ENCODE measurements at places on chromosomes 1 and 21. TPM values are rescaled to one million over a fixed set of nuclear protein-coding genes. Genes with fewer than 3 reads are reported as not detected.

Gene CASQ1
- total RNA-seq: not detected

Gene AJAP1
- total RNA-seq: not detected

Gene NHLH1
- total RNA-seq: 0.18 TPM

Gene KLHL12
- total RNA-seq: 37.8 TPM

Gene KRTAP19-3
- not detected for total RNA-seq

Gene RUNX3
- total RNA-seq: 0.10 TPM

Gene SPATA45
- not detected for total RNA-seq

Gene BSND
- not detected for total RNA-seq

Gene RGS13
- not detected for total RNA-seq

Gene DONSON
- 21.9 TPM for total RNA-seq

Gene MTHFR
- total RNA-seq: 37.4 TPM

Gene CLDN17
- total RNA-seq: not detected

GRCh38 chr21:35520856-35521255, 471.8 kb upstream of the RUNX1 start:
- H3K4me3 ChIP-seq: no peak overlapping the region
- no peaks in the 10 kb centered on the region for H3K36me3 ChIP-seq
- no peaks in the 10 kb centered on the region for H3K27me3 ChIP-seq
- no peak overlapping the region for H3K27ac ChIP-seq
- H3K4me1 ChIP-seq: no peaks in the 10 kb centered on the region

- no peaks in the 10 kb centered on the region for H3K4me1 ChIP-seq
- no peak overlapping the region for H3K4me3 ChIP-seq
- H3K36me3 ChIP-seq: no peaks in the 10 kb centered on the region
These were observed 80.1 kb downstream of the ZNF326 start for GRCh38 chr1:90074970-90075391.

DNA sequence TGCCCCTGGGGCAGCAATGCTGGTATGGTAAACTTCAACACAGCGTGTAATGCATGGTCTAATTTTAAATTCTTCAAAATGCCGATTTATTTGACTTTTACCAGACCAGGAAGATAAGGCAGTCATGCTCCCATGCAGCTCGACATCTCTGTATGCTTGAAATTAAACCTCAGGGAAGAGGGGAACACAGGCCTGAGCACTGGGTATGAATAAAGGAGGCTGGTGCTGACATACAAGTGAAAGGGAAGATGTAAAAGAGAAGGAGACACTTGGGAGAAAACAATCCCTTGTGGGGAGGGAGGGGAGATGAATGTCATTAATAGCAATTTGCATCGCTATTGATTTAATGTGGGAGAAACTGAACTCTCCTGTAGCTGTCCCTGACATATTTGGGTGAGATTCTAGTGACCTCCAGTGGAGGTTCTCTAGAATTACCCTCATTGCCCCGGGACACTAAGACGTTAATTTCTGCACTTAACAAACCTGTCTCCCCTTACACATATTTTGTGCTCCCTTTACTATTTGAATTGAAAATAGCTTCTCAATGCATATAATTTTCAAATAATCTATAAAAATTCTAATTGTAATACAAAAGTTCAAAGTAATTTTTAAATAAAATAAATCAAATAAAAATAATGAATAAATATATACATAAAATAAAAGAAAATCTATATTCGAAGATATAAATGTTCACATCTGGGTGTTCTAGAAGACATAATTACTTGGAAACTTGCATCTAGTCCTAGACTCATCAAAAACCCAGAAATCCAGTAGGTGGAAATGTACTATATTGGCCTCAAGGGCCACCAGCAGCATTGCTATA, 283.1 kb downstream of the LMX1A start:
- no peaks in the 10 kb centered on the region for H3K27me3 ChIP-seq
- H3K4me3 ChIP-seq: no peak overlapping the region
- no peak overlapping the region for H3K27ac ChIP-seq
- H3K36me3 ChIP-seq: no peaks in the 10 kb centered on the region
- no peaks in the 10 kb centered on the region for H3K4me1 ChIP-seq

- DNase-seq: no peak
- H3K36me3 ChIP-seq: no peaks in the 10 kb centered on the region
- H3K27ac ChIP-seq: no peak overlapping the region
- H3K4me1 ChIP-seq: no peaks in the 10 kb centered on the region
- no peaks in the 10 kb centered on the region for H3K27me3 ChIP-seq
These were observed 6.9 kb upstream of the PRSS38 start for GRCh38 chr1:227808566-227808965.

DNA sequence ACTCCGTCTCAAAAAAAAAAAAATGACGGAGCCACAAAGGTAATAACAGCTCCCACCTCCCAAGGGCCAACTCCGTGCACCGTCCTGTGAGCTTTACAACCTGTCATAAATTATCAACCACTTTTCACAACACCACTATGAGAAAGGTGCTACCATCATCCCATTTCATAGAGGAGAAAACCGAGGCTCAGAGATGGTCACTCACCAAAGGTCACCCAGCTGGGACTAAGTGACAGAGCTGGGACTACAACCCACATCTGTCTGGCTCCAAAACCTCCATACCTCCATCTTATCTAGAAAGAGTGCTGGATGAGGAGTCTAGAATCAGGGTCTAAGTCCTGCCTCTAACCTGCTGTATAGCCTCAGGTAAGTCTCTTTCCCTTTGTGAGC, 43.6 kb upstream of the ECE1 start:
- no peak overlapping the region for H3K4me3 ChIP-seq
- no peaks in the 10 kb centered on the region for H3K36me3 ChIP-seq
- H3K27ac ChIP-seq: peak overlapping the region; percentile 96
- H3K27me3 ChIP-seq: no peaks in the 10 kb centered on the region

DNA sequence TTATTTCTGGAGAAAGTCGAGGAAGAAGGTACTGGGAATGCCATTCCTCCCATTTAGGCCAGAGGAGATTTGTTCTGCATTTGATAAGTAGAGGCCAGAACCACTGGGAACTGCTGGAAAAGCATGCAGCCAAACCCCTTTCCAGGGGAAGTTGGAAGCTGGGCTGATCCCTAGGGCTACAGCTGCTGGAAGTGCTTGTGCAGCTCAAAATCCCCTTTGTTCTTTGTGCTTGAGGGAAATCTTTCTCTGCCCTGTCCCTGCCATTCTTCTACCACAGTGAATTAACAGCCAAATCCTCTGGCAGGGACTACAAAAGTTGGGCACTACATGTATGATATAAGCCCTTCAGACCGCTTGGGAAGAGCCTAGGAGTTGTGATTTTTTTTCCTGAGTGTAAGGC, 734.1 kb downstream of the LRRIQ3 start:
- H3K36me3 ChIP-seq: no peaks in the 10 kb centered on the region
- H3K27ac ChIP-seq: no peak overlapping the region
- no peaks in the 10 kb centered on the region for H3K27me3 ChIP-seq
- no peak for DNase-seq

GRCh38 chr1:109997204-109997866, 12.8 kb downstream of the AHCYL1 start:
- DNase-seq: no peak
- H3K27me3 ChIP-seq: no peaks in the 10 kb centered on the region

DNA sequence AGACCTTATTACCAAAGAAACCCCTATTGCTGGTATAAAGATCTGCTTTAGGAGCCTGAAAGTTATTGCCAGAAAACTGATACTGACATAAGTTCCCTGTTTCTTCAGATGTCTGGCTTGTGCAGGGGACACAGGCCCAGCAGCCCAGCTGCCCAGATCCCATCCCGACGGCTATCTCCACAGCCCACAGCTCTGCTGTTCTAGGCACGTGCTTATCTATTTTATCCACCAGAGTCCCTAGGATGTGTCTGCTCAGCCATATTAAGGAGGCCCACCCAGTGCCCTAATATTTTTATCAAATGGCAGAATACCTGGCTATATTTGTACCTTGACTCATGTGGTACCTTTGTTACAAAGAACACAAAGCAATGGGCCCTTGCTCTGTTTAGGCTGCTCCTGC, 58.9 kb downstream of the DDX20 start:
- H3K36me3 ChIP-seq: no peaks in the 10 kb centered on the region
- no peak overlapping the region for H3K27ac ChIP-seq

- no peaks in the 10 kb centered on the region for H3K27me3 ChIP-seq
- peak; percentile 85 for DNase-seq
- H3K4me1 ChIP-seq: peaks cover 3% of the 10 kb centered on the region
- H3K27ac ChIP-seq: peak overlapping the region; percentile 73
- H3K36me3 ChIP-seq: no peaks in the 10 kb centered on the region
These were observed 37.9 kb upstream of the BTG2 start for GRCh38 chr1:203267347-203267846.

DNA sequence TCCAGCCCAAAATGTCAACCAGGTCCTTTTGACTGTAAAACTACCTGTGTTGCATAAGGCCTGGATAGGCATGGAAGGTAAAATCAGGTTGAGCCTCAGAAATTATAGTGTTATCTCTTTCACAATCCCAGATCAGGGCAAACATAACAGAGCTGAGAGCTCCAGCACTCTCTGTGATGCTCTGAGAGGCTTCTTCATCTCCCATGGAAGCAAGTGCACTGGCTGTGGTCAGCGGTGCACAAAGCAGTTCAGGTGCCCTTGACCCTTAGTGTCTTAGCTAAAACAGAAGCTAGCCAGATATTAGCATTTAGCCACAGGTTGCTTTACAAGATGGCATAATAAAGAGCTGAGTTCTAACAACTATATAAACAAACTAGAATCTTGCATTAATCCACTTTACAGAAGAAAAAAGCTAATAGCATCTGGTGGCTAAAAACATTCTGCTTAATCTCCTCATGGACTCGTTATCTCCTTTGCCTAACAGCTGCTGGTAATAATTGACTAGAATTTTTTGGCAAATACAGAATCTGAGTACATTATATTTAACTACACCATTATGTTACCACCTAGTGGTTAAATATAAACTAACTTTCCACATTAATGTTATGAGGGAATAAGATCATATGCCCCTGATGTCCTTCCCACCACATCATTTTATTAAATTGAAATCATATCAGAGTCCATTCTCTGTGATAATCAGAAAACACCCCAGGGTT, 25.6 kb upstream of the POGK start:
- no peaks in the 10 kb centered on the region for H3K4me1 ChIP-seq
- no peak overlapping the region for H3K27ac ChIP-seq
- no peak overlapping the region for H3K4me3 ChIP-seq
- no peaks in the 10 kb centered on the region for H3K36me3 ChIP-seq
- no peak for DNase-seq

DNA sequence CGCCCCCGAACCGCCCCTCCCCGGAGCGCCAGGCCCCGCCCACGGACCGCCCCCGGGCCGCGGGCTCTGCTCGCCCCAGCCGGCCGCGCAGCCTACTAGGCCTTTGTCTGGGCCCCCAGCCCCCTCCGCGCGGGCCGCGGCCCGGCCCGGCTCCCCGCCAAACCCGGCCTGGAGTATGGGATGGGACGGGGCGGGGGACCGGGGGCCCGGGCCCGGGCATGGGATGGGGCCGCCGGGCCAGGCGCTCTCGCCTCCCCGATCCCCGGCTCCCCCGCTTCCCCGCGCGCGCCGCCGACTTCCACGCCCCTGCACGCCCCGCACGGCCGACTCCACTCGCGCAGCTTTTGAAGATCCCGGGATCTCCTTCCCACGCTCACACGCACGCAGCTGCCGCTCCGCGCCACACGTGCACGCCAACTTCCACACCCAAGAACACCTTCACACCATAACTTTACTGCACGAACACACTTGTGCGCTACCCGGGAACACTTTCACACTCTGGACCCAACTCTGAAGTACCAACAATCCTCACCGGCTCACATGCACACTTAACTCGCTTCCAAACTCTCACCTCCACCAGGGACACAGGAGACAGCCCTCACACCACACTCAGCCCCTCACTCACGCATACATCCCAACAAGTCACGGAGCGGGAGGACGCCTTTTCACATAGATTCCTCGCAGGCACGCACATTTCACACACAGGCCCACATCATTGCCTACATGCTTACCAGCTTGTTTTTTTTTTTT, 437 bp upstream of the HSPG2 start:
- no peaks in the 10 kb centered on the region for H3K27me3 ChIP-seq
- H3K4me1 ChIP-seq: peaks cover 64% of the 10 kb centered on the region
- no peaks in the 10 kb centered on the region for H3K36me3 ChIP-seq

- H3K27me3 ChIP-seq: peaks cover 10% of the 10 kb centered on the region
- 0 out of 2 replicates have a peak overlapping the region, but pooled peaks have one; percentile 19 for H3K4me3 ChIP-seq
- H3K27ac ChIP-seq: no peak overlapping the region
- peaks cover 2% of the 10 kb centered on the region for H3K4me1 ChIP-seq
- no peak for DNase-seq
These were observed 1.2 kb downstream of the VAV3 start for GRCh38 chr1:107963601-107964335.

GRCh38 chr1:245690156-245690690, 535.4 kb downstream of the KIF26B start:
- H3K4me3 ChIP-seq: no peak overlapping the region
- H3K36me3 ChIP-seq: no peaks in the 10 kb centered on the region
- no peak overlapping the region for H3K27ac ChIP-seq
- no peaks in the 10 kb centered on the region for H3K27me3 ChIP-seq

- H3K4me3 ChIP-seq: no peak overlapping the region
- DNase-seq: no peak
- no peaks in the 10 kb centered on the region for H3K27me3 ChIP-seq
- H3K27ac ChIP-seq: no peak overlapping the region
- H3K4me1 ChIP-seq: no peaks in the 10 kb centered on the region
- no peaks in the 10 kb centered on the region for H3K36me3 ChIP-seq
These were observed 129.4 kb upstream of the EDN2 start for GRCh38 chr1:41613689-41614574.

DNA sequence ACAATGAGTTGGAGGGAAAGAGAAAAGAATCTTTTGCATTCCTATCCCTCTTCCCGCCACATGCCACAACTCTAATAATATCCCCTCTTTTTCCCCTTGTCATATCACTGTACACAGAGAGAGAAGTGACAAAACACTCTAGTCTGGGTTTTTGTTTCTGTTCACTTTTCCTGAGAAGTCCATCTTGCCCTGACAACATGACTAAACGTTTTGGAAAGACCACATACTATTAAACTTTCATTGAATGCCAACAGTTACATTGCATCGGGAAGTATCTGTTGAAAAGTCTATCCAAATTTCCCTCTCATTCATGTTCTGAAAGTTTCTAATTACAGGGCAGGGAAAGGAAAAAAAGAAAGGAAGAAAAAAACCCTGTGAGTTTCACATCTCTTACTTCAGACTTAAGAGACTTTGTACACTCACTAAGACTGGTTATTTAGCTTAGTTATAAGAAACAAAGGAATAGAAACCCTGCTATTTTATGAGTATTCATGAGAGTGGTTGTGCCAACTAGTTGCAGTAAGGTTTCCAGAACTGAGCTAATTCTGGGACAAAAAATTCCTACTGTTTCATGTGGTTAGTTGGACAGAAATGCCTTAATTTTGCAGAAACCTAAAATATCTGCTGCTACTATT, 16.9 kb downstream of the PLA2G4A start:
- H3K27ac ChIP-seq: no peak overlapping the region
- no peak for DNase-seq

DNA sequence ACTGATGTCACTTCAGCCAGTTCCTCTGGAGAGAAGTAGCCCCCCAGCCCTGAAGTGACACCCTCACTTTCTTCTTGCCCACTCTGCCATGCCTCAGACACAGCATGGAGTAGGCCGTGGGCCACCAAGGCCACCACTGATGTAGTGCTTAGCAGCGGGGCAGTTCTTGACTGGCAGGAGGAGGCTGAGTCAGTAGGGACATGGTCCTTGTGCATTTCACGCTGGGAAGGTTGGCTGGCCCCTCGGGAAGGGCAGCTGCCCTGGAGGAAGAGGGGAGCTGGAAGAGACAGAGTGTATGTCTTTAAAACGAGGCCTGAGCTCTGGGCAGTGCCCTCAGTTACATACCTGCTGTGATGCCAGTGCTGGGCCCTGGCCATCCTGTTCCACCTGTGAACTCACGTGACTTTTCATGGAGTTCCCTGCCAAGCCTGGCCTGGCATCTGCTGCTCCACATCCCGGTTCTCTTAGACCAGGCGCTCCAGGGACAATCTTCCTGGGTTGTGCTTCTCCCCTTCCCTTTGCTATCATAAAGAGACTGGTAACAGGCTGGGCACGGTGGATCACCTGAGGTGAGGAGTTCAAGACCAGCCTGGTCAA, 158.6 kb upstream of the TMEM51 start:
- DNase-seq: no peak
- no peak overlapping the region for H3K27ac ChIP-seq
- H3K4me3 ChIP-seq: no peak overlapping the region
